ENCODE measurements at places on chromosomes 1 and 21.

DNA sequence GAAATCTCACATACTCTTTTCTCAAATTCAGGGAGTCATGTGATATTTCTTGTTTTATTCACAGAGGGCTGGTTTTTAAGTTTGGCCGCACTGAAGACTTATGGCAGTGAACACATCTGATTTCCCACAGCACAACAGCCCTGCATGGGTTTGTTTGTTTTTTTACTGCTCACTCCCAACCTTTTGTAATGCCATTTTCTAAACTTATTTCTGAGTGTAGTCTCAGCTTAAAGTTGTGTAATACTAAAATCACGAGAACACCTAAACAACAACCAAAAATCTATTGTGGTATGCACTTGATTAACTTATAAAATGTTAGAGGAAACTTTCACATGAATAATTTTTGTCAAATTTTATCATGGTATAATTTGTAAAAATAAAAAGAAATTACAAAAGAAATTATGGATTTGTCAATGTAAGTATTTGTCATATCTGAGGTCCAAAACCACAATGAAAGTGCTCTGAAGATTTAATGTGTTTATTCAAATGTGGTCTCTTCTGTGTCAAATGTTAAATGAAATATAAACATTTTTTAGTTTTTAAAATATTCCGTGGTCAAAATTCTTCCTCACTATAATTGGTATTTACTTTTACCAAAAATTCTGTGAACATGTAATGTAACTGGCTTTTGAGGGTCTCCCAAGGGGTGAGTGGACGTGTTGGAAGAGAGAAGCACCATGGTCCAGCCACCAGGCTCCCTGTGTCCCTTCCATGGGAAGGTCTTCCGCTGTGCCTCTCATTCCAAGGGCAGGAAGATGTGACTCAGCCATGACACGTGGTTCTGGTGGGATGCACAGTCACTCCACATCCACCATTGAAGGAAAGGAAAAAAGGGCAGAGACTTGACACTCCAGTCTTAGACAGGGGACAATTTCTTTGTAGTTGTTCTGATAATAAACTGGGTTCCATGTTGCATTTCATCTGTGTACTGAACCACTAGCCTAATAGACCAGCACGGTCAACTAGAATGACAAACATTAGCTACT is 22.8 kb downstream of the TMEM50A start:
- DNase-seq, result no peak

GRCh38 chr21:42343963-42344510 is 6.8 kb downstream of the TFF2 start:
- no peak for DNase-seq

- DNase-seq, result no peak
Observed at GRCh38 chr1:100362821-100363466, 10.6 kb downstream of the CDC14A start.

DNA sequence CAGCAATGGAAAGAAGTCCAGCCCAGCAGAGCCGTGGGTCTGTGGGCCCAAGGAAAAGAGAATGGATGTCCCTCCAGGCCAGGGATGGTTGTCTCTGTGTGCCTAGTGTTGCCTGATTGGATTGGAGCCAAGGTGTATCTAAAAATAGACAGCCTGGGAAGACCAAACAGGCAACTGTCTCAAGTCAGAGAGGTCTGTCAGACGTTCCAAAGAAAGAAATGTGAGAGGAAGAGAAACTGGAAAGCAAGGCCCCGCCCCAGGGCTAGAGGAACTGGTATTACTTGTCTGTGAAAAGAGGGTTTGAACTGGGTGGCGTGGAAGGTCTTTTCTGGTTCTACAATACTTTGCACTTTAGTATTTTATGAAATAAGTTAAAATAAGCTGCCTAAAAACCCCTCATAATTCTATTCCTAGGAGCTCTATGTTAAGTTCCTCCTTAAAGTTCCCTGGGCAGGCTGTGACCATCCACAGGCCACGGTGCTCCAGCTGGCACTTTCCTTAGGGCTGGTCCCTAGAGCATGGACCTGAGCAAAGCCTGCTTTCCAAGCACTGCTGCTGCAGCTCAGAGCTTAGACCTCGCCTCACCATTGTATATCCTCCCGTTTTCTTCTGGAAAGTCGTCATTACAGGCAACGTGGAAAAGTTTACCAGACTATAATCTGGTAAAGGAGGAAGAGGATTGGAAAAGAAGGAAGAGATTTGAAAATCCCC is 151.6 kb downstream of the DISC1 start:
- DNase-seq, result no peak

DNA sequence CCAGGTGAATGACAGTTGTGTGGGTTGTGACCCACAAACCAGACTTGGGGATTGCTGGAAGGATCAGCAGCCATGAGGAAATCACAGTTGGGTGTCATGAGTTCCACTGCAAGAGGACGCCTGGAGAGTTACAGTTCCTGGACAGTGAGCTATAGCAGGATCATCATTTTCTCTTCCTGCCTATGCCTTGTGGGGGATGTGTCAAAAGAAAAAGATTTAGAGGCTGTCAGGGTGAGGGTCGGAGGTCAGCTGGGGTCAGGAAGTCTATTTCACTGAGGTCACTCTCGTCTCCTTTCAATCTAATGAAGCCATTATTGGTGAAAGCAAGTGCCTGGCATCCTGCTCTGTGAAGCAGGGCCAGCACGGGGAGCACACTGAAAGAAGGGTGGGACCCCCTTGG is 7.0 kb upstream of the LIN28A start:
- no peak for DNase-seq

DNA sequence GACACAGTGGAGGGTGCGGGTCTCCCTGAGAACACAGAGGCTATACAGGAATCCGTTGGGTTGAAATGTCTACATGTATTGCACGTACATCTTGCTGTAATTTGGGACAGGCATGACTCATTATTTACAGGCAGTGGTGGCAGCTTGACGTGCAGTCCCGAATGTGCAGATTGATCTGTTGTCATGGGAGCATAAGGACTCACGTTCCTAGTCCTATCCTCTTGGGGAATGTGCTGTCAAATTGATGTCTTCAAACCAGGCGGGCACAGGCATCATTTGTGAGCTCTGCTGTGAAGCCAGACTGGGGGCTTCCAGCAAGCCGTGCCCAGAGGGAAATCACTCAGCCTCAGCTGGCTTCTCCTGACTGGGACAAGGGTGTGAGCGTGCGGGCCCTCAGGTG is 40.5 kb downstream of the S100B start:
- DNase-seq, result no peak

DNA sequence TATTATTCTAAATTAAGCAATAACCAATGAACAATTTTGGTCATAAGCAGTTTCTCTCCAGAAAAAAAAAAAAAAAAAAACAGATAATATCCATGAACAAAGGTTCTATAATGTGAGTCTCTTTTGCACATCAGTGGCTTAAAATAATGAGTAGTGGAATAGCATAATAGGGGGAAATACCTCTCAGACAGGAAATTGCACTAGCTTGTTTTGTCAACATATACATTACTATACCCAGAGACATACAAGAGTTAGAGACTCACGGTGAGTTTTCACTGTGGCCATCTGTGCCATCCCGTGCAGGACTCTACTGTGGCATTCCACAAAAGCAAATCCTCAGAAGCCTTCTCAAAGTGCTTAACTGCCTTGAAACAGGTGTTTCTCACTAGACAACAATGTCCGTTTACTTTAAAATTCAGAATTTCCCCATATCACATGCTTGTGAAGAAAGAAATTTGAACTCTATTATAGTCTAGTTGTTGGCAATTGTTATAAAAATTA is 697.9 kb downstream of the USP25 start:
- no peak for DNase-seq
